ENCODE measurements at places on chromosomes 3 and 15. TPM values are rescaled to one million over a fixed set of nuclear protein-coding genes. Genes with fewer than 3 reads are reported as not detected.

Gene CCDC14
- 8.0 TPM for polyA plus RNA-seq

Gene SLC28A2
- polyA plus RNA-seq = not detected

Gene CLDN16
- polyA plus RNA-seq = not detected

DNA sequence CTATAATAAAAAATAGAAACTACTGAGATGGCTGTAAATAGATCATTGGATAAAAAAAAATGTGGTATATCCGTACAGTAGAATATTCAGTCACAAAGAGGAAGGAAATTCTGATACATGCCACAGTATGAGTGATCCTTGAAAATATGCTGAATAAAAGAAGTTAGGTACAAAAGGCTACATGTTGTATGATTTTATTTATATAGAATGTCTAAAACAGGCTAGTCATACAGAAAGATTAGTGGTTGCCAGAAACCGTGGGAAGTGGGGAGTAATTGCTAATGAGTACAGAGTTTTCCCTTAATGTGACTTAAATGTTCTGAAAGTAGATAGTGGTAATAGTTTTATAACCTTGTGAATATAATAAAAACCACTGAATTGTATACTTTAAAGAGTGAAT, 24.9 kb upstream of the FAH start:
- DNase-seq = no peak

DNA sequence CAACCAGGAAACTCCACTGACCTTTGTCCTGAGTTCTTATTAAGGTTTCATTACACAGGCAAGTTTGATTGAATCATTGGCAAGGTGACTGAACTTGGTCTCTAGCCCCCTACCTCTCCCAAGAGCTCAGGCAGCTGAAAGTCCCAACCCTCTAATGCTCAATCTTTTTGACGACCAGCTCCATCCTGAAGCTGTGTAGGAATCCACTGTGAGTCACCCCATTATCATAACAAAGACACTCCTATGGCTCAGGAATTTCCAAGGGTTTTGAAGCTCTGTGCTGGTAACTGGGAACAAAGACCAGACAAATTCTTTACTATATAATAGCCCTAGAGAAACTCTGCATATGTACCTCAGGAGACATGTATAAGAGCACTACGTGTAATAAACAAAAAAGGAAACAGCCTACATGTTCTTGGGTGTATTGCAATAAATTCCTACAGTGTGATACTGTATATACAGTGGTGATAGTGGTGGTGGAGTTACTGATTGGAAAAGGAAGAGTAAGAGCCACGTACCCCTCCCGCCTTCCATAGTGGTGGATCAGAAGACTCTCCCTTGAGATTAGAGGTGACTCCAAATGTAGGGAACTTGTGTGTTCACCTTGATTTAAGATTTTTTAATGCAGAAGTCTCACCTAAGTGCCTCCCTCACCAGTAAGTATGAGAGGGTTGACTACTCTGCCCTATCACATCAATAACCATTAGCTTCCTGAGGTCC, 116.6 kb downstream of the ST8SIA2 start:
- peak; percentile 82 for DNase-seq

Gene TMEM207
- polyA plus RNA-seq = not detected
